ENCODE measurements at places on chromosomes 4 and X.

GRCh38 chr4:42397635-42398170 is 415 bp downstream of the SHISA3 start:
- DNase-seq, result no peak

DNA sequence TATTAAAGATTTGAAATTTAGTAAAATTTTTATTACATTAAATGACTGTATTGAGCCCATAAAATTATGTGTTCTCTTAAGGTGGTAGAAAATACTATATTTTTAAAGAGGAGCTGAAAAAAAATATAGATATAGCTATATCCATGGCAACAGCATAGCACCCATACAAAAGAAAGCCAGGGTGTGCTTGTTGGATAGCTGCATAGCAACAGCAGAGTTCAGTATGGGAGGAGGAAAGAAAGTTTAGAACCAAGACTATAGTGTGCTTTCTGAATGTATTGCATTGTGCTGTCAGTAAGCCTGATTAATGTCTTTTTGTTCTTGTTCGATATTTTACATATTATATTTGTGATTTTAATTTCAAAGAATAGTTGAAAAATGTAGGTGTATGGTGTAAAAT is 78.4 kb downstream of the GRID2 start:
- no peak for DNase-seq

DNA sequence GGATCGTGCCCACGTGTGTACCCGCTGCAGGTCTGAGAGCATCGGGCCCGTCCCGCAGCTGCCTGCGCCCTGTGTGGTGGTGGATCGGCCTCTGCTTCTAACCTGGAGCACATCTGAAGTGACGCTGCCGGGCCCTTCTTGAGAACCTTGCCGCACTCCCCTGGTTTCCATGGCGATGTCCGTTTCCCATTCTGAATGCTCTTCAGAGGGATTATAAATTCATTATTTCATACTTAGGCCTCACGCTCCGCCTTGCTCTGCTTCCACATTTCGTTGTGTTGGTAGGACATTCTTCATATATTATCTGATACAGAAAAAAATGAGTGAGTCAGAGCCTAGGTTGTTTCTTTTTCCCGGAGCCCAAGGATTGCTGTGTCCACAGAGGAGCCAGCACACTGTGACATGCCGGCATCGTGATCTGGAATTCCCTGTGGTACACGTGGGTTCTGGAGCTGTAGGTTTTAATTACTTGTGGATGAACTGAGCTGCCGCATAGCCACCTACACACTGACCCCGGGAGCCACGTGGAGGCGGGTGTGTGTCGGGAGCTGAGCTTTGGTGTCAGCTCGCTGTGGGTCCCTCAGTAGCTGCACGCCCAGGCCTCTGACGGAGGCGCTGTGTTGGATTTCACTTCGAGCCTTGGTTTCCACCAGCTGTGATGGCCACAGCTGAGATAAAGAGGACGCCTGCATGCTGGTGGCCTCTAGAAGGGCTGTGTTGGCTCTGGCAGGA is 63.4 kb downstream of the PSAPL1 start:
- no peak for DNase-seq

- no peak for DNase-seq
Observed at GRCh38 chrX:85685843-85686242, 306.4 kb upstream of the POF1B start.

GRCh38 chrX:74383611-74384010 is 37.7 kb upstream of the SLC16A2 start:
- DNase-seq, result no peak

DNA sequence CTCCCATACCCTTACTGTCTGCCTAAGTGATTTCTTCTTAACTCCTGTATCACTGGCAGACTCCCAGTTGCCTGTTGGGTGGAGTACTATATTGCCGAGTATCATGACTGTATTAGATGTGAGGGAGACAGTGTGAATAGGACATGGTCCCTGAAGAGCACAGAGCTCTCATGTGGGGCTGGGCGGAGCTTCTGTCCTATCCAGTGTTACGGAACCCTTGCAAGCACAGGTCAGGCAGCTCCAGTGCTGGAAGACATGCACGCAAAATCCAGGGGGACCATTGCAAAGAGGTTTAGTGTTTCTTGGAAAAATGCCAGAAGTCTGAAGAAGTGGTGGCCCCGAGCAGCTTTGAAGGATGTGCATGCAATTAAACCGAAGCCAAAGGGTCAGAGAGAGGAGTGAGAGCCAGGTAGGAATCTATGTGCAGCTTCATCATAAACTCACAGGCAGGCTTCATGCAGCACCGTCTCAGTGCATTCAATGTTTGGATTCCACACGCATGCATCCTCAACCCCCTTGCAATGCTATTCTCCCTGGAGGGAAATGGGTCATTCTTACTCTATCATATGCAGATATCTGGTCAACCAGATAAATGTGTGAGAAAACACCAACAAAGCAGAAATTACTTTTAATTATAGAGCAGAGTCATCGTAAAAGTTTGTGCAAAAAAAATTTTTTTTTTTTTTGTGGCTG is 49.7 kb upstream of the DHRSX start:
- no peak for DNase-seq

Measured in activated CD4-positive, CD25-positive, alpha-beta regulatory T cell treated with anti-CD3 and anti-CD28 coated beads, Interleukin-2, amount 50 U/mL, for 16 hours (primary cell).